Endothelial cell of coronary artery (primary cell): ENCODE measurements at places on chromosomes 1 and 21. TPM values are rescaled to one million over a fixed set of nuclear protein-coding genes. Genes with fewer than 3 reads are reported as not detected.

The KRTAP13-4 gene
- not detected in 2 replicates for total RNA-seq

The WNT9A gene
- 1.3 and 4.4 TPM in 2 replicates for total RNA-seq

The IGFN1 gene
- not detected in 2 replicates for total RNA-seq

The KRTAP19-8 gene
- not detected in 2 replicates for total RNA-seq

The CCDC24 gene
- total RNA-seq = 1.6 and 2.4 TPM in 2 replicates

The KPRP gene
- not detected in 2 replicates for total RNA-seq
